ENCODE measurements at places on chromosomes 12 and 14. TPM values are rescaled to one million over a fixed set of nuclear protein-coding genes. Genes with fewer than 3 reads are reported as not detected.

Gene ANKRD33
- total RNA-seq: not detected

Gene SETD1B
- 7.0 TPM for total RNA-seq

Gene RERG
- total RNA-seq: not detected

Gene PMCH
- not detected for total RNA-seq

Gene SLCO1B1
- not detected for total RNA-seq

Gene CEP170B
- total RNA-seq: 24.3 TPM

Gene HNF1A
- not detected for total RNA-seq

Gene LRTM2
- total RNA-seq: not detected

Gene KCNJ8
- 2.3 TPM for total RNA-seq

Gene PRPH
- total RNA-seq: 0.12 TPM

Gene CISTR
- total RNA-seq: not detected

Gene IFNG
- not detected for total RNA-seq

All from hair follicle dermal papilla cell (primary cell).